ENCODE measurements at places on chromosomes 1 and 21.

GRCh38 chr1:74689621-74690363, 16.2 kb upstream of the ERICH3 start:
- peak; percentile 57 for DNase-seq

DNA sequence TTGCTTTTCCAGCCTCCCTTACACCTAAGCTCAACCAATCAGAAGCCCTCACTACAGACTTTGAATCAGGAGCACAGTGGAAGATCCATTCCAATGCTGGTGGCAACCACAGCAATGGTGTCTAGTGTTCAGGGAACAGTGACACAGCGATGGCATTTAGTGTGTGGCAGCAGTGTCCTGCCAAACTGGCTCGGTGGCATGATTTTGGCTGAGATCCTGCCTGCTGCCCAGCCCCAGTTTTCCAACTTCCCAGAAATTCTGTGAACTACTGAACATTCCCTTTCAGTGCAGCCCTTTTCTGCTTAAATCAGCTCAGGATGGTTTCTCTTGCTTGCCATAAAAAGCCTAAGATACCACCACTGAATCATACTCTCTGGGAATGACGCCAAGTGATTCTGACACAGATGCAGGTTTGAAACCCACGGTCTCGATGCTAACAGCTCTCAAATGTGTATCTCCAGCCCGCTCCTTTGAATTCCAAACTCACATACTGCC, 8.8 kb downstream of the ASAP3 start:
- no peak for DNase-seq

GRCh38 chr1:116674751-116675150, 7.2 kb upstream of the IGSF3 start:
- no peak for DNase-seq

- DNase-seq, result no peak
Observed at GRCh38 chr1:152817309-152817708, 5.5 kb downstream of the LCE1B start.

DNA sequence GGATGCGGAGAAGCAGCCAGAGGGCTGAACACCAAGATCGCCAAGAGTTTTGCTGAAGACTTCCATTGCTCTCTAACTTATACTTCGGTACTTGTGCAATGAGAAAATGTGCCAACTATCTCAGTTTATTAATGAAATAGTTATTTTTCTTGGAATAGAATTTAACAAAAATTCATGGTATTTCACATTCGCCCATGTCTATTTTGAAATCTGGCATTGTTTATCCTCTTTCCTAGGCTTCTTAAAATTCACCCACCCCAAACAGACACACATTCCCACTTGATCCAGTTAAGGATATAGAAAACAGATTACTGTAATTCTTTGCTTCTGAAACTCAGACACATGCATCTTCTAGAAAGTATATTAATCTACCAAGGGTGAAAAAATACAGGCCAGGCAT, 56.3 kb upstream of the ADAMTS5 start:
- no peak for DNase-seq

DNA sequence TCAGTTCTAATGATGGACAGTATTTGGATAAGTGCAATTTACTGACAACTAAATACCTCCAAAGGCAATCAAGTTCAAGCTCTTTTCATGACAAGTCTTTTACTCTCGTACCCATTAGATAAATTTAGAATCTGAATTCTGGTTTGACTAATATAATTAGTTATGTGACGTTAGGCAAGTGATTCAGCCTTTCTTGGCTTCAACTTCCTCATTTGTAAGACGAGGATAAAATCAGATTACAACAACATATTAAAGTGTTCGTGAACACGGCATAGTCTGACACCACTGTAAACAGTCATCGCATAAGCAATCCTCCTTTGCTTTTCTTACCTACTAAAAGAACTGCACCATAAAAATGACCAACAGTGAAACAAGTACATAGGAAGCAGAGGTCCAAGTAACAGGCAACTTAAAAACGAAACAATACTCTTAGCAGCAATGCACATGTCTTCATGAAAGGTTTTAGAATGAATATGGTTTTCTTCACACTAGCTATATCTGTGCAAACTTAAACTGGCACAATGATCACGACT, 25.7 kb downstream of the COA6 start:
- no peak for DNase-seq

DNA sequence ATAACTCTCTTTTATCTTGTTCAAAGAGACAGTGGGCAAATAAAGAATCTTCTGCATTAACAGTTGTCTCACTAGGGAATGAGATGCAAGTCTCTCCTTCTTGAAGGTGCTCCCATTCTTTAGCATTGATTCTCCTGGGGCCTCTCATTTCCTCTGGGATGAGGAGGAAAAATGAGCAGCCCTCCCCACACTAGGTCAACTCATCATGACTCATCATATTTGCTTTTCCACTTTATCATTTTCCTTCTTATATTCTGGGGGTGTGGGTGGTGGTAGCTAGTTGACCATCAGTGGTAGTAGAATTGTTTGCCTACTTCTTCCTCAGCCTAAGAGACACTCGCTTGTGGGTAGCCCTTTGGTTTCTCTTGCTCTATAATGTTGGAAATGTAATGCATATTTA, 182.0 kb upstream of the C1orf87 start:
- no peak for DNase-seq

DNA sequence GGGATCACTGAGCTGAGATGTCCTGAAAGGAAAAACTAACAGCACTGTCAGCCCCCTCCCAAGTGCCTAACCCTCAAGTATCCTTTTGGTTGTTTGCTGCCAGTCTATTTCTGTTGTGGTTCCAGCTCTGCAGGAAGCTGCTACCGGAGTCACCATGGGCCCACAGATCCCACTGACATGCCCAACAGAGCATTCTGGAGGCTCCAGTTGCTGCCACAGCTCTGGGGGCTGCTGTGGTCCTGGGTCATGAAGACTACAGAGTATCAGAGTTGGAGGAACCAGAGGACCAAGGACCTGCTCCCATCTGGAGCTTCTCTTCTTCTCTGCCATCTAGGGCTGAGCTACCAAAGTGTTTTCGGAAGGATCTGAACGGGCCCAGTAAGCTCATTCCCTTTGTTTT, 910 bp downstream of the LCE3A start:
- peak; percentile 3 for DNase-seq

Data from HEK293T (cell line).